ENCODE measurements at places on chromosomes 11 and 22.
A peak's percentile ranks its signal among the peaks of the same experiment; 100 is the strongest.

GRCh38 chr11:121722431-121723245 is 269.9 kb upstream of the SORL1-AS1 start:
- no peak for DNase-seq

GRCh38 chr11:59053387-59053786 is 32.7 kb upstream of the GLYATL1B start:
- peak; percentile 60 for DNase-seq

DNA sequence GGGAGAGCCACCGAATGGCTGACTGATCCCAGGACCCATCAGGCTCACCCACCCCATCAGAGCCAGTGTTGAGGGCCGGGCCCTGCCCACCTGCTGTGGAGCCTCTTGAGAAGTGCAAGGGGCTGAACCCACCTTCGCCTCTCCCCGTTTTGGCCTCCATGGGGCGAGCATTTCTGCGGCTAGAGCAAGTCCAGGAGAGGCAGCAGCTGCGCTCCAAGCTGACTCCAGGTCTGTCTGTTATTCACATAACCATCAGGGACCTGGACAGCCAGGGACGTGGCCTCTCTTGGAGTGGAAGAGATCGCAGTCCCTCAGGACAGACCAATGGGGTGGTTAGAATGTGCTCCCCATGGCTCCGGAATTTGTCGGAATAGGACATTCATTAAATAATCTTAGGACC is 231.8 kb downstream of the TBC1D22A start:
- DNase-seq = no peak

DNA sequence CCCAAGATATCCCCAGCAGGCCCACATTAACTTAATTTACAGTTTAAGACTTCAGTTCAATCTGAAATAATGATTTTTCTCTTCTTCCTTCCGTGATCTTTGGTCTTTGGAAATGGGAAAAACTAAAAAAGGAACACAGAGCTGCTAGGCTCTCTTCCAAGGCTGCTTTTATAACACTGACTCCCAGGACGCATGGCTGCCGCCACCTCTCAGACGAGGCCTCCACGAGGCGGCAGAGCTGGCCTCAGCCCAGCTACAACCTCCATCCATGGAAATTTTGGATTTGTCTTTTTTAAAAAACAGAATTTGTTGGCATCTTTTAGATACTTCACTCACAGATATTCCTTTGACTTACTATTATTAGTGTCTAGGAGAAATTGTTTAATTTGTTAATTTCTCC is 385.5 kb upstream of the SYN3 start:
- DNase-seq = no peak

DNA sequence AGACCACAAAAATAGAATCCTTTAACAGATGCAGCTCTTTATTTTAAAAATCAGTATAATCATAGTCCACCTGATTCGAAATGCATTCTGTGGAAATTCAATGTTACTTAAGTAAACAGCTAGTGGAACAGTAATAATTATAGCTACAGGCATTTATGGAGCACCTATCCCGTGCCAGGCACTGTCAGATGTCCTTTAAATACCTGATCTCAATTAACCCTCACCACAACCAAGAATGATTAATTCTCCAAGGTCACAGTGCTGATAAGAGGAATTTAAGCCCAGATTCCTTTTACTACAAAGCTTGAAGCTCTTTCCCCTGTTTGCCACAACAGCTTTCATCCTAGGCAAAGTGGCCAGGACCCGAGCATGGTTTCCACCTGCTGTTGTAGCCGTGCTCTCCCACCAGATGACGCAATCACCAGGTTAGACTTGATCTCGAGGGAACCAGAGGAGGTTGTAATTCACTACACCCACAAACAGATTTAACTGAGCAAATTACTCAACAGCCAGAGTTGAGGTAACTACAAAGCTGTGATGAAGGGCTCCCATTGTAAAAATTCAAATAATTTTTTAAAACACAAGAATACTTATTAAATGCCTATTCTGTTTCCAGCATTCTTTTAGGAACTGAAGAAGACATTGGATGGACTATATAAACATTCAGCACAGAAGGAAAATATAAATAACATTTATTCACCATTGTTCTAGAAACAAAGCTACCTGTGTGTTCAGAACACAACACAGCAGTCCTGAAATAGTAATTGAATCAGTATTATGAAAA is 10.3 kb downstream of the PRDM10 start:
- DNase-seq = peak; percentile 10

GRCh38 chr11:69365558-69365957 is 71.6 kb downstream of the MYEOV start:
- no peak for DNase-seq

- DNase-seq = no peak
Observed at GRCh38 chr11:119497717-119498116, 74.7 kb upstream of the THY1 start.

All from activated T-helper 1 cell treated with Interleukin-2 at 50 U/mL for 16 hours (primary cell).